ENCODE measurements at places on chromosomes 7 and 10.

GRCh38 chr10:132071667-132072066 is 5.9 kb downstream of the JAKMIP3 start:
- no peak for DNase-seq

GRCh38 chr7:156950381-156950858 is 908 bp downstream of the NOM1 start:
- DNase-seq = peak; percentile 45

DNA sequence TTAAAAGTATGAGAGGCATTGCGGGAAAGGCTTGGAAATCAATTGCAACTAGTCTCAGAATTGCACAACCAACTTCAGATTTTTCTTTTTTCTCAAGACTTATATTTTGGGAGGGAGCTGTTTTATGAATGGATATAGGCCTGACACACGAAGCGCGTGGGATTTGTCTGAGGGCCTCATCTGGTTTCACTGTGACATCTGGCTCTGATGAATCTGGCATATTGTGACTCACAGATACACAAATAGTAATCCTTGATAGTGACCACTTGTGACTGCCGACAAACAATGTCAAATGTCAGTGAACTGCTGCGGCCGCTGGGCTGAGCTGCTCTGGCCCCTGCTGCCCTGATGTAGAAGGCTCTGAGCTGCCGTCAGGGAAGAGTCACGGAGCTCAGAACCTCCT is 655.1 kb downstream of the INHBA start:
- DNase-seq = no peak

DNA sequence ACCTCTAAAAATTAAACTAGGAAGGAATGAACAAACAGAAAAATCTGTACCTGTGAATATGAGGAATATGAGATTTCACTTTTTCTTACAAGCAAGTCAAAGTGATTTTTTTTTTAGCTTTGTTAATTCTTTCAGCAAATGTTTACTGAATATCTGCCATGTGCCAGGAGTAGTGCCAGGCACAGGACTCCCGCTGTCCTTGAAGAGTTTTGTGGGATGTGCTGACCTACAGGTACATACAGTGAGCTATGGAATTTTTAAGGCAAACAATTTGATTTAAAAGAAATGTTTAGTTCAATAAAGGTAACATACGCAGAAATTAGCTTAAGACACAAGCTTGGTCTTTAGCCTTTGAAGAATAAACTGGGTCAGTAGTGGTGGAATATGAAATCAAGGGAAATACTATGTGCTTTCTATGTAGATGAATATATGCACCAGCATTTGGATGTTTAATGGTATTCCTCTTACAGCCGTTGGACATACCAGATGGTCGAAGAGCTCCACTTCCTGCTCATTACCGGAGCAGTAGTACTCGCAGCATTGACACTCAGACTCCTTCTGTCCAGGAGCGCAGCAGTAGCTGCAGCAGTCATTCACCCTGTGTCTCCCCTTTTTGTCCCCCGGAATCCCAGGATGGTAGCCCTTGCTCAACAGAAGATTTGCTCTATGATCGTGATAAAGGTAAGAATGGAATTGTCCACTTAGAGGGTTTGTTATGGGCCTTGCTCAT is 102.0 kb downstream of the GLCCI1 start:
- no peak for DNase-seq

- DNase-seq = no peak
Measured at GRCh38 chr10:132787495-132788179, 1.7 kb upstream of the NKX6-2 start.

DNA sequence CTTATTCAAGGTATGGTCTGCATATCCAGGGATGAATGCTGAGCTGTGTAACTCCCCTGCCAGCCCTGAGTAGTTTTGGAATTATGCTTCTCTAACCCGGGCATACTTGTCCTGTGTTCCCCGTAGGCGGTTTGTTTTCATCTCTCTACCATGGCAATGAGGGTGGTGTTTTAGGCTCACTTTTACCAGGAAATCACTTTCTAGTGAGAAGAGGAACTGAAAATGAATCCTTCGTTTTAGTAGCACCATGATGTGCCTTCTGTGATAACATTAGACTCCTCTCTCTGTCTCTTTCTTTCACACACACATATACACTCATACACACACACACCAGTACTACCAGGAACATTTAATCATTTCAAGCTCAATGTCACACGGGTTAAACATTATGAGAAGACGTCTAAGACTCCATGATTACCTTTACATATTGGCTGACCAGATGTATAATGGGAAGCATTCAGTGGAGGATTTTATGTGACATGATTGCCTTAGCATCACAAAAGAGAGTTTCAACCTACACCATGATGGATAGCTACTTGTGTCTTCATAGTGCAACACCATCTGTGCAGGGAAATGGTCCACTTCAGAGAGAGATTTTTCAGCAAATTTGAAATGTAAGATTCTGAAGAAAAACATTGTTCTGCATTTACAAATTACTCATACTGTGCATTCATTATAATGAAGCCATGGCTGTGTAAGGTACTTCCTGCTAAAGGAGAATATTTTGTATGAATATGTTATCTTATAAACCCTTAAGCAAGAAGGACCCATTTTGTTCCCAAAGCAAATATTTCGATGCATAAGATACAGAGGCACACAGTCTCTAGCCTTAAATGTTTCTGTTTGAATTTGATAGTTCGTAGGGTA is 31.0 kb upstream of the PFKP start:
- peak; percentile 67 for DNase-seq

DNA sequence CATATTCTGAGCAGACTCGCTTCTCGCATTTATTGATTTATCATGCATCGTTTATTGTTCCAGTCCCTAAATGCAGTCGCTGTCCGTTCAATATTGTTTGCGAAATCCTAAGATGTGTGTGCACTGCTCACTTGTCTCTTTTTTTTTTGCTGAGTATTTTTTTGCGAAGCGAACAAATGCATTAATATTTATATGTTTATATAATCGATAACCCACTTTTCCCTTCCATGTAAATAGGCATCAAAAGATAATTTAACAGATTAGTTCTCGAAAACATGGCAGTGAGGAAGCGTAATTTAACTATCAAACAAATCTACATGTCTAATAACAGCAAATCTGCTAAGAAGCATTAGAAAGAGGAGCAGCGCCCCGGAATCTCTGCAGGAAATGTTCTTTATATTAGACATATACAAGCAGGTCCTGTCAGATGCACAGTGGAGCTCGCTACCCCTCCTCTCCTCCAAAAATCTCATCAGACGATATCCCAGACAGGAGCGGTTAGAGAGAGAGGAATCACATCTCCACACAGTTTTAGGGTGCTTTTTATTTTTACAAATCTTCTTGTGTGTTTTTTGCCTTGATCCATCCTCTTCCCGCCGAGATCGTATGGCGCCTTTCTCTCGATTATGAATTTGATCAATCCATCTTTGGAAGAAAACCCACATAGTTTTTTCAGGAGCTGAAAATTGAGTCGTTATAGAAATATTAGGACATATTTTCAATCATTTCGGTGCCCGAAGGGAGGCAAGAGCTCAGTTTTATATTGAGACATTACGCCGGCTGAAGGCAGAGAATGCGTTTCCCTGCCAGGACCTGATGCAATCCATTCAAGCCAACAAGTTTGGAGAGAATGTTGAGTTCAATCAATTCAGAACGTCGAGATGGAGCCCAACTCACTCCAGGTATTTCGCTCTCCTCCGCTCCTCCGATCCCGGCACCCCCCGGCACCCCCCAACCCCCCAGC is at the start of gene ARID5B:
ARID5B (plus strand) TSS at position 871 of the 964 bp plus-strand sequence; CDS start at position 882, 11 bp downstream.
- peak; percentile 72 for DNase-seq

GRCh38 chr10:103905441-103905840 is 12.5 kb downstream of the STN1 start:
- no peak for DNase-seq

DNA sequence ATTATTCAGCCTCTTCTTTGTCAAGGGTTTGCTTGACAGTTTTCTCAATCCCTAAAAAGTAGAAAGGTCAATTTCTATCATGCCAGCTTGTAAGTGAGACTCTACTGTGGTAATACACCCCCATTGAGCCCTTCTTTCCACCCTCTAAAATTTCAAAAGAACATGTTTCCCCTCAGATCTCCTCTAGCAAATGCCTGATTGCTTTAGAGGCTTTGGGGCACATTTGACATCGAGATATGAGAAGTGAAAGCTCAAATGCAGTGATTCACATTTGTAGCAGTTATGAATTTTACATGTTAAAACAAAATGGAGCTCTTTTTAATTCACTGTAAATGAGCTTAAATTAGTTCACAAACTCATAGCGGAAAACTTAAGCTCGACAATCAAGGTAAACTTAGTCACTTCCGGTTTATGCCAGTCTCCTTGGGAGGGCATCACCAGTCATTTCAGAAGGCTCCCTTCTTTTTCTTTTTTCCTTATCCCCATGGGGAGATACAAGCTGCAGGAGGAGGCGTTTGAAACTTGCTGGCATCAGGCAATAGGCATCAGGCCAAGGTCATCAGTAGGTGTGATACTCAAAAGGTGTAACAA is 55.3 kb upstream of the ADO start:
- DNase-seq = no peak

GRCh38 chr7:131095346-131095745 is 232.3 kb upstream of the MKLN1 start:
- DNase-seq = no peak

GRCh38 chr7:147245274-147245673 is 1128.7 kb downstream of the CNTNAP2 start:
- DNase-seq = peak; percentile 52

- no peak for DNase-seq
Measured at GRCh38 chr7:81420526-81421226, 349.2 kb downstream of the HGF start.

GRCh38 chr10:82742478-82742877 is 867.5 kb downstream of the NRG3 start:
- DNase-seq = peak; percentile 1

DNA sequence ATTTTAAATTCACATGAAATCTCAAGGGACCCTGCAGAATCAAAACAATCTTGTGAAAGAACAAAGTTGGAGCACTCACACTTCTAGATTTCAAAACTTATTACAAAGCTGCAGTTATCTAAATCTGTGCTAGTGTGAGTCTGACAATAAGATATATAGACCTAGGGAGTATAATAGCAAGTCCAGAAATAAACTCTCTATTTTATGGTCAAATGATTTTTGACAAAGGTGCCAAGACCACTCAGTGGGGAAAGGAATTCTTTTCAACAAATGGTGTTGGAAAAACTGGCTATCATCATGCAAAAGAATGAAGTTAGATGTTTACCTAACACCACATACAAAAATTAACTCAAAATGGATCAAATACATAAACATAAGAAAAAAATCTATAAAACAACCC is 68.2 kb downstream of the TFEC start:
- DNase-seq = no peak

DNA sequence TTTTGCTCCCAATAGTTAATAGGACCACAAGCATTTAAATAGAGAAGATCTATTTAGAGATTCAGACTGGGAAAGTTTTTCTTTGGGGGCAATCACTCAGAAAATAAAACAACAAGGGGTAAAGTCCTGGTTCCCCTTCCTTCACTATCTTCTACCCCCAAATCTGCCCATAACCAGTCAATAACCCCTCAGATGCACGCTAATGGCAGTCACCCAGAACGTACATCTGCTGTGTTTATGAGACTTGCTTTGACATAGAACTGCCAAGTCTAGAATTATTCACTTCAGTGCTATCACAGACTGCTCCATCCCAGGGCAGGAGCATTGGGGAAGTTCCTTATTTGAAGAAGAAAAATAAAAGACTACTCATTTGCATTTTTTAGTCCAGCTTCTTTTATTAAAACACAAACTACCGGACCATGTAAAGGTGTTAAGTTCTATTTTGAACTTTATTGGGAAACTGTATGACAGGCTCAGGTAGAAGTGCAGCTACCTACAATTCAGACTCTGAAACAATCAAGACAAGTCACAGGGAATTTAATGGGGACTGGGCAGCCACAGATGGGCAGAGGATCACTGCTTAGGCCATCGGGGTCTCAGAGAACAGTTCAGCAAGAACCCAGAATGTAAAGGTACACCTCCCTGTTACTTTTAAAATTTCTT is 38.4 kb downstream of the ANK3 start:
- peak; percentile 2 for DNase-seq

DNA sequence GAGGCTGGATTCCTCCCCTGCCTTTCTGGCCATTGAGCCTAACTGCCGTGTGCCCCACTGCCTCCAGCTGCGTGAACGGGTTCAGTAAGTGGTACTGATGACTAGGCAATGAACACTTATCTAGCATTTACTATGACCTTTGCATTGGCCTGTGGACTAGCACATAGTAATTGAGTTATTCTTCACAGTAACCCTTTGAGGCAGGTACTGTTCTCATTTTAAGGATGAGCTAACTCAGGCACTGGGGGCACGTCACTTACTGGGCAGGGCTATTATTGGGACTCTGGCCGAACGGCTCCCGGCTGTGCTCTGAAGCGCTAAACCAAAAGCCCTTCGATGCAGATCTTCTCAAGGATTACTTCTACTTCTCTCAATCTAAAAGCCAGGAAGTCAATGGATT is 38.3 kb downstream of the WIPF3 start:
- no peak for DNase-seq

GRCh38 chr10:33115738-33116719 is 158.0 kb upstream of the ITGB1 start:
- peak; percentile 6 for DNase-seq

DNA sequence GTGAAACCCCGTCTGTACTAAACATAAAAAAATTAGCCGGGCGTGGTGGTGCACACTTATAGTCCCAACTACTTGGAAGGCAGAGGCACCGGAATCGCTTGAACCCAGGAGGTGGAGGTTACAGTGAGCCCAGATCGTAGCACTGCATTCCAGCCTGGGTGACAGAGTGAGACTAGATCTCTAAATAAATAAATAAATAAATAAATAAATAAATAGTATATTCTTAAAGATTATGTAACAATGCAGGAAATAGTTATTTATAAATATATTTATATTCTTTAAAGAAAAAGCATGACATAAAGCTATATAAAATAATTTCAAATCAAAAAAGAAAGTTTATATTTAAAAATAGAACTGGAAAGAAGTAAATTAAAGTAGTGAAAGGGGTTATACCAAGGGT is 76.4 kb downstream of the MBL2 start:
- no peak for DNase-seq

GRCh38 chr10:7794251-7795026 is 6.5 kb downstream of the ATP5F1C start:
- DNase-seq = no peak

DNA sequence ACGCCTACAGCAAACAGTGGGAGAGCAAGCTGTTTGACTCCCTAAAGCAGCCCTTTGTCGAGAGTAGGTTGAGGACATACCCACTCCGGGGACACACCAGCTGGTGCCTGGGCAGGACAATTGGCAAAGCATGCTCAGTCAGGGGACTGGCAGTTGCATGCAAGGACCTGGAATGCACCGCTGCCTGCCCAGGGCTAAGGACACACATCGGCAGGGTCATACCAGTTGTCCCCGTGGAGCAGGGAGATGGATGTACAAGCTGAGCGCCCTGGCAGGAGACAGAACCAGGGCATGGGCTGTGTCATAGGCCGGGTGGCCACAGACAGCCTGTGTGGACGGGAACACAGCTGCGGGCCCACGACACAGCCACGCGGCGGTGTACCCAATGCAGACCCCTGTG is 18.3 kb upstream of the ELN start:
- no peak for DNase-seq

All from suppressor macrophage (primary cell).